ENCODE measurements at places on chromosomes 3 and 15.
A peak's percentile ranks its signal among the peaks of the same experiment; 100 is the strongest.

GRCh38 chr3:126448893-126449180 lies 26.9 kb downstream of the ZXDC start:
- no peak for DNase-seq

DNA sequence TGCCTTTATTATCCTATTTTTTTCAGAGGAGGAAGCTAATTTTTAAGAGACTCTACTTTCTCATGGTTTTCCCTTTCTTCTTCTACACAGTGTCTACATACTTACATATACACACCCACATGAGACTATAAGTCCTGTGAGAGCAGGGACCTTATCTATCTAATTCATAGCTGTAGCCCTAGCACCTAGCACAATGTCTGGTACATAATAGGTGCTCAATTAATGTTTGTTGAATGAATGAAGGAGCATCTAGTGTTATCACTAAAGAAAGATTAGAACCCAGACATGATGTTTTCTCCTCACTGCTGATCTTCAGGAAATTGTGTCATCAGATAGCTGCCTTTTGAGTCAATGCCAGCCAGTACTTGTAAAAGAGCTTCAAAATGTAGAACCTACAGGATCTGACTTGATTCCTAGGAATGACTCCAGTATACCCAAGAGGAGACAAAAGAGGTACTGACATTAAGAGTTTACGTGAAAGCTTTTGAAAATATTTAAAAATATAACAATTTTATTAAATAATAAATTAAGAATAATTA lies 2.5 kb downstream of the SCG5 start:
- no peak for DNase-seq

GRCh38 chr15:58546066-58546591 lies 114.3 kb downstream of the LIPC start:
- DNase-seq = no peak

DNA sequence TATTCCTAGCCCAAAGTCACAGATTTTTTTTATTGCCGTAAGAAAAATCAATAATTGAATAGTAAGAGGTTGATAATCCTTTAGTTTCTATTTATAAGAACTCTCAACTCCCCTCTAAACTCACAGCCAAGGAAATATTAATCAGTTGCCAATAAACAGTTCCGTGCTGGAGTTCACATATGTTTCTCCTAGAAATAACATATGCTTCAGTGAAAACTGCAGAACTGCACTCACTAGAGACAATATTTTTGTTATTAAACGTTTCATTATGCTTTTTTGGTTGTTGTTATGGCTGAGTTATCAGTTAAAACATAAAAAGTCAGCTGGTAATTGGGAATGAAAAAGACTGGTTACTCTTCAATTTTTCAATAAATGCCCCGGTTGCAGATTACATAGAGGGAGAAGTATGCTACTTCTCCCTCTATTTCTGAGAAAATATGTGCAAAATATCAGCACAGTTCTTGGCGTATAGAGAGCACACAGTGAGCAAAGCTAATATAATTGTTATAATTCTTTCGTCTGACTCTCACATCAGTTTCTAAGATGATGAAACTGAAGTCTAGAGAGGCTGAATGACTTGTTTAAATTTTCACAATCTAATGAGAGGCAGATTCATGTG lies 781.2 kb upstream of the GRM7 start:
- DNase-seq = no peak

DNA sequence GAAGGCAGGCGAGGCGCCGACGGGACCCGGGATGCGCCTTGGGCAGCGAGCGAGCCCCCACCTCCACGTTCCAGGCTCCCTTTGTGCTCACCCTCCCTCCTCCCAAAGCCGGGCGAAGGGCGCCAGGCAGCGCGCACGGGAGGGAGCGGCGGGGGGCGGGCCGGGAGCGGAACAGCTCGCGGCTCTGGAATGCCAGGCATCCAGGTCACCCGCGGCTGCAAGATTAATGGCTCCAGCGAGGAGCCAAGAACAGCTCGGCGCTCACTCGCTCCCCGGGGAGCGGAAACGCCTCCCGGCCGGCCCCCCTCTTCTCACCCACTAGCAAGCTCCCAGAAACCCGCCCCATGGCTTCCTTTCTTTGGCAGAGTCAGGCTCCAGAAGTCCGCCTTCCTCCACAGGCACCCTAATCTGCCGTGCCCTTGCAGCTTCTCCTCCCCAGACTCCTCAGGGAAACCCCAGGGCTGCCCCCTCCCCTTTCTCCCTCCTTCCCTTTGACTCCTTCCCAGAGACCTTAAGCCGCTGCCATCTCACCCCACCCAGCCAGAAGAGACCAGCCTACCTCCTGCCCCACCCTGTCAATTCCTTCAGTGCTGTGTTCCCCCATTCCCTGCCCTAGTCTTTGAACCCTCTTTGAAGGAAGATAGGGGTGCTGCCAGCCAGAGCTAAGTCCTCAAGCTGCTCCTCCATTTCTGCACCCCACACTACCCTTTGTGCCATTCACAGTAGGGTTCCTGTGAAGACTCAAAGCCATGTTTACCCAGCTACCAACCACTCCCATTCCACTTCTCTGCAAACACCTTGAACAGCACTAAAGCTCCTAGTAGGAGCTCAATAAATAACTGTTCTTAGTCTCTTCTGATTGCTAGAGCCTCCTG lies 9.9 kb downstream of the AMOTL2 start:
- peak; percentile 92 for DNase-seq

GRCh38 chr3:93934366-93935046 lies 39.2 kb downstream of the PROS1 start:
- DNase-seq = no peak
